CD4-positive, alpha-beta memory T cell (primary cell): ENCODE measurements at places on chromosomes 3 and 15. TPM values are rescaled to one million over a fixed set of nuclear protein-coding genes. Genes with fewer than 3 reads are reported as not detected.

TRH gene
- polyA plus RNA-seq: not detected

DNASE1L3 gene
- not detected for polyA plus RNA-seq

DNA sequence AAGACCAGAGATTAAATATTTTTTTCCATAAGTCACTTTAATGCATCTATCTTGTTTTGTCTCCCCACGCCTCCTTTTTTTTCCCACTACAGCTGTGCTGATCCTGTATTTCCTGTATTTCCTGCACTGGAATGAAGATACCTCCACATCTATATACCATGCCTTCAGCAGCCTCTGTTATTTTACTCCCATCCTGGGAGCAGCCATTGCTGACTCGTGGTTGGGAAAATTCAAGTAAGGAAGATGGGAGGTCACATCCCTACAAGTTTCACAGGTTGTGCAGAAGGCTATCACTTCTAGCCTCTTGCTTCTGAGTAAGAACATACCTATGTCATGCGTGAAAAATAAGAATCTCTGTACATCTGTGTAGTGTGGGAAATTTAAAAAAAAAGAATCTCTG lies 3.1 kb downstream of the SLC15A2 start:
- H3K27me3 ChIP-seq: no peaks in the 10 kb centered on the region
- DNase-seq: no peak
- H3K36me3 ChIP-seq: no peaks in the 10 kb centered on the region
- no peak overlapping the region for H3K27ac ChIP-seq

DNA sequence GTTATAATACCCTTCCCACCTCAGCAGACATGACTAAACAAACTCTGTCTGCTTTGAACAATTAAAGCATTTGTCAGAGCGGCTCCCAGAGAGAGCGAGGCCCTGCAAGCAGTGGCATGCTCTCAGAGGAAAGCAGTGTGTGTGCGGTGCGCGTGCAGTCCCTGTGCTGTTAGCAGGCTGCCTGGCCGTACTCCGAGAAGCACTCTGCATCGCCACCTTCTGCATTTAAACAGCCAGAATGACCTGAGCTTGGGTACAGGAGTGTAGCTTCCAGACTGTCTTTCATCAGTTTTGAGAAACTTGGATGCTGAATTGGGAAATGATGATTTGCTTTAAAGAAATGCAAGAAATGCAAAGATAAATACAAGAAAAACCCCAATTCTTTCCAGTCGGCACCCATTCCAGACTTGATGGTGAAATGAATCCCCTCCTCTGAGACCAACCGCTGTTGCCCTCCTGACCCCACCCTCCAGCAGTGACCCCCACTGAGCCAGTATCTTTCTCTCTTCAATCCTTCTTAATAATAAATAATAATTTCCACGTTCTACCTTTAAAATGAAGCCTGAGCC lies 113.5 kb downstream of the VGLL4 start:
- DNase-seq: no peak
- H3K27me3 ChIP-seq: no peaks in the 10 kb centered on the region
- H3K4me1 ChIP-seq: no peaks in the 10 kb centered on the region
- no peaks in the 10 kb centered on the region for H3K36me3 ChIP-seq
- H3K27ac ChIP-seq: no peak overlapping the region

DNA sequence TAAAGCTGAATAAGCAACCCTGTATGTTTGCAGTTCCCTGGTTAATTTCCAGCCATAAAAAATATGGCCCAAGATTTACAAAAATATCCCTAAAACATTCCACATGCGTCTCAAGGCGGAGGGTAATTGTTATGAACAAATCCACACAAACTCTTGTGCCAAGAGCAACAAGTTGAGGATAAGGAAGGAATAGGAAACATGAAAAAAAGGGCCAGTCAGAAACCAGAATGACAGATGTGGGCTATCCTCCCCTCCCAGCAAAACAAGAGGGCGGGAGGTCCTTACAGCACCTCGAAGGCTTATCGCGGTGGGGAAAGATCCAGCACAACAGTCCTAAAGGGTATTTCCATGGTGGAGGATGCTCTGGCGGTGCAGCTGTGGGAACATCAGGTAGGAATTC lies 155.6 kb upstream of the HES1 start:
- DNase-seq: no peak
- no peaks in the 10 kb centered on the region for H3K4me1 ChIP-seq
- H3K27me3 ChIP-seq: no peaks in the 10 kb centered on the region
- H3K36me3 ChIP-seq: no peaks in the 10 kb centered on the region

POLQ gene
- polyA plus RNA-seq: 0.11 TPM

GRCh38 chr3:99686955-99687612 lies 48.7 kb downstream of the COL8A1 start:
- H3K36me3 ChIP-seq: no peaks in the 10 kb centered on the region
- H3K27ac ChIP-seq: no peak overlapping the region
- no peaks in the 10 kb centered on the region for H3K27me3 ChIP-seq
- DNase-seq: no peak
- no peak overlapping the region for H3K4me3 ChIP-seq
- no peaks in the 10 kb centered on the region for H3K4me1 ChIP-seq

GRCh38 chr3:135215516-135215915 lies 420.5 kb downstream of the EPHB1 start:
- DNase-seq: no peak
- H3K4me3 ChIP-seq: no peak overlapping the region
- no peaks in the 10 kb centered on the region for H3K36me3 ChIP-seq
- H3K27me3 ChIP-seq: no peaks in the 10 kb centered on the region

DNA sequence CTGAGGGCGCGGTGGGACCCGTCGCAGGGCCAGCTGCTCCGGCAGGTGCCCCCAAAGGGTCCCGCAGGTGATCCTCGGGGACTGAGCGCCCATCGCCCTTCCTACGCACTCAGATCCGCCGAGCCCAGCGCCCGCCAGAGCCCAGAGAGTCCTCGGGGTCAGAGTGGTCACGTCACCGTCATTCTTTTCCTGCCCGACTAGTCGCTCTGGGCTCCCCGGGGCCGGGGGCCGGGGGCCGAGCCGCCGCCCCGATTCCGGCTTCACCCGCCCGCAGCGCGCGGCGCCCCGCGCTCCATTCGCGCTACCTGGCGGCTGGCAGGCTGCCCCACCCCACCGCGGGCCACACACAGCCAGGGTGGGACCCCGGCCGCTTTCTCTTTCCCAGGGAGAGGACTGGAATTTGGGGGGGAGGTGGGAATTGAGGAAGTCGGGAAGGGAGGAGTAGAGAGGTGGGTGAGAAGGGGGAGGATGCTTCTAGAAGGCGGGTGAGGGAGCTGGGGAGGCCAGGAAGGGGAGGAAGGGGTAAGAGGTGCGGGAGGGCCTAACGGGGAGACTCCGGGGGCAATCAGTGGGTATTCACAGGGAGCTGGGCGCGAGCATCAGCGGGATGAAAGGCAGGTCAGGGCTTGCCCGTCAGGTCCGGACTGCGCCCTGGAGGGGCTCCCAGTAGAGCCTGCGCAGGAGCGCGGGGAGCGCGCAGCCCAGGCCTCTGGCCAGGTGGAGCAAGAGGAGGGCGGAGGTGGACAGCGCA lies 36.1 kb upstream of the EPHB3 start:
- peaks cover 16% of the 10 kb centered on the region for H3K27me3 ChIP-seq
- no peak overlapping the region for H3K27ac ChIP-seq
- peak overlapping the region; percentile 17 for H3K4me3 ChIP-seq
- no peaks in the 10 kb centered on the region for H3K36me3 ChIP-seq
- peak; percentile 15 for DNase-seq

- no peak overlapping the region for H3K4me3 ChIP-seq
- H3K27me3 ChIP-seq: no peaks in the 10 kb centered on the region
- no peak overlapping the region for H3K27ac ChIP-seq
- no peak for DNase-seq
These were observed 2.4 kb upstream of the AP3B2 start for GRCh38 chr15:82712036-82712435.

GOLGB1 gene
- 1.3 TPM for polyA plus RNA-seq

DNA sequence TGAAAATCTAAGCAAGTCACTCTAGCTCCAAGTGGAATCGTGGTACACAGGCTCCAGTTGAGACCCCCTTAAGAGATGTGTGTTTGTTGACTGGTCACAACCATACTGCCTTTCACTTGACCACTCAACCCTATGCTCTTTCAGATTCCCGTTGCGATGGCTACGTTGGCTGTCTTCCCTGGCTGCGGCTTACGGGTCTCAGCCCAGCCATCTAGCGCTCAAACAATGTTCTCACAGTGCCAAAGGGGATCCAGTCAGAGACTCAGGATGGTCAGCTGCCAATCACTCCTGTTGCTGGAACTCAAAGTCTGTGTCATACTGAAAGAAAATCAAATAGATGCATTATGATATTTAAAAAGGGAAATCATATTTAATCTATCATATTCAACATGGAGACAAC lies 237.6 kb downstream of the ITPR1 start:
- no peaks in the 10 kb centered on the region for H3K4me1 ChIP-seq
- H3K36me3 ChIP-seq: no peaks in the 10 kb centered on the region
- H3K27ac ChIP-seq: no peak overlapping the region
- no peak overlapping the region for H3K4me3 ChIP-seq
- DNase-seq: no peak

DNA sequence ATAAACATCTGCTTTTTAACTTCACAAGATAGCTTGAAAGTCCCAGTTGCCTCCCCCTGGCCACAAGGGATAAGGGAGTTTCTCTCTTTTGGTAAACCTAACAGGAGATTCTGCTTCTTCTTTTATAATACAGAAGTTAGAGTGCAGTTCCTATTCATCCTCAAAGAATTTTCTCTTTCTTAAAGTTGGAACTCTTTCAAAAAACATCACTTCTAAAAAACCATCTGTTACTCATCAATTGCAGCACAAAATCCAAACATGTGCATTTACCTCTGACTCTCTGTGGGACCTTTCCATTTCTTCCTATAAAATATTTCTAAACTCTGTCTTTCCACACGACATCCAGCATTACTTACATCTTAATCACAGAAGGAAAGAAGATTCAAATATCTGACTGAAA lies 5.1 kb downstream of the DPH6 start:
- no peaks in the 10 kb centered on the region for H3K27me3 ChIP-seq
- no peaks in the 10 kb centered on the region for H3K36me3 ChIP-seq
- no peak overlapping the region for H3K27ac ChIP-seq
